ENCODE measurements at places on chromosomes 3 and 15. TPM values are rescaled to one million over a fixed set of nuclear protein-coding genes. Genes with fewer than 3 reads are reported as not detected.

GRCh38 chr15:89168316-89168833 is 53.0 kb downstream of the RLBP1 start:
- no peak for DNase-seq
- H3K36me3 ChIP-seq, result peaks cover 15% of the 10 kb centered on the region

- no peaks in the 10 kb centered on the region for H3K27me3 ChIP-seq
- H3K4me1 ChIP-seq, result peaks cover 14% of the 10 kb centered on the region
- no peak overlapping the region for H3K27ac ChIP-seq
Observed at GRCh38 chr3:99970198-99970597, 144.1 kb downstream of the FILIP1L start.

- H3K27me3 ChIP-seq, result no peaks in the 10 kb centered on the region
- H3K36me3 ChIP-seq, result no peaks in the 10 kb centered on the region
- H3K4me3 ChIP-seq, result no peak overlapping the region
- no peaks in the 10 kb centered on the region for H3K4me1 ChIP-seq
- no peak for DNase-seq
Observed at GRCh38 chr3:61237858-61238257, 13.4 kb downstream of the FHIT start.

- H3K27me3 ChIP-seq, result no peaks in the 10 kb centered on the region
- no peak overlapping the region for H3K27ac ChIP-seq
- H3K36me3 ChIP-seq, result no peaks in the 10 kb centered on the region
- peaks cover 11% of the 10 kb centered on the region for H3K4me1 ChIP-seq
Observed at GRCh38 chr15:79004336-79004735, 59.5 kb upstream of the CTSH start.

DNA sequence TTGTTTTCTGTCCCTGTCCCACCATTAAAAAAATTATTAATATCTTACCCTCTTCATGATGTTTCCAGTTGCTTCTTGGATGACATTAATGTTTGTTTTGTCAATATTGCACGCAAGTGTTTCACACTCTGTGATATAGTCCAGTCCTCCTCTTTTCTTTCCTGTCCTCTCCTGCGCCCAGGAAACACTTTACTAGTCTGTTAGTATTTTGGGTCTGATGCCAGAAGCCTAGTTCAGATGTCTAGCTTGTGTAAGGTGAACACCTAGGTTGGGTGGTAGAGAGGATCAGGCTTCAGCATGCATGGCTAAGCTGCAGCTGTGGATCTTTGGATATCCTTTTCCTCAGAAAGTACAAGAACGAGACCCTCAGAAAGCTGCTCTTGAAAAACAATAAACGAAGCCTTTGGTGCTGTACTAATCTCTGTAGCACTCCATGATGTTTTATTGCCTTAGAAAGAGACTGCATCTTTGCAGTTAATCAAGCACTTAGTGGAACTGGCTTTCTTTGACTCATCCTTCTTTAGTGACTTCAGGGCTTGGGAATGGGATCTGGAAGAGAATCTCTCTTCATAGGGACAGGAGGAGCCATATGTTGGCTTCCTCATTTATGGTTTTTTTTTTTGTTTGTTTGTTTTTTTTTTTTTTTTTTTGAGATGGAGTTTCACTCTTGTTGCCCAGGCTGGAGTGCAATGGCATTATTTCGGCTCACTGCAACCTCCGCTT is 253.4 kb downstream of the LPP start:
- no peak overlapping the region for H3K27ac ChIP-seq
- H3K4me1 ChIP-seq, result no peaks in the 10 kb centered on the region
- peaks cover 19% of the 10 kb centered on the region for H3K36me3 ChIP-seq
- no peaks in the 10 kb centered on the region for H3K27me3 ChIP-seq
- H3K4me3 ChIP-seq, result no peak overlapping the region
- no peak for DNase-seq

C3orf22 gene
- polyA plus RNA-seq, result 0.78 TPM

PLD1 gene
- 35.9 TPM for polyA plus RNA-seq

GRCh38 chr3:173463250-173463649 is 65.7 kb downstream of the NLGN1 start:
- H3K27ac ChIP-seq, result no peak overlapping the region
- H3K27me3 ChIP-seq, result no peaks in the 10 kb centered on the region
- no peaks in the 10 kb centered on the region for H3K4me1 ChIP-seq
- DNase-seq, result no peak

MYL3 gene
- polyA plus RNA-seq, result 39.3 TPM

PDCD10 gene
- 96.2 TPM for polyA plus RNA-seq

MINDY2 gene
- 3.8 TPM for polyA plus RNA-seq

- H3K27me3 ChIP-seq, result no peaks in the 10 kb centered on the region
- no peaks in the 10 kb centered on the region for H3K4me1 ChIP-seq
- no peak for DNase-seq
- no peak overlapping the region for H3K4me3 ChIP-seq
Observed at GRCh38 chr3:166104938-166105337, 267.7 kb upstream of the BCHE start.

DNA sequence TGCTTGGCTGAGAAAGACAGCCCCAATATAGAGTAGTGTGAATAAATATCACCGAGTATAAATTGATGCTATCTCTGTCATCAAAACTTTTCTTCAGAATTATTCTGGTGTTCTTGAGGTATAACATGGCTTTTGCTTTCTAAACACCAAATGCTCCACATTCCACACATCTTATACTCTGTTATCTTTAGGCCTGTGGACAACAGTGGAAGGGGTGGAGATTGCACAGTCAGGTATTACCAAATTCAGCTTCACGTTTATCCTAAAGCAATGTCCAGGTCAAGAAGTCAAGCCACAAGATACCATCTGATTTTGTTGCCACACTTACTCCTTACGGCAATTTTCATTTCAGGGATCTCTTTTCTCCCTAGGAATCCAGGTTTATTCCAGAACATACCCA is 394.8 kb downstream of the SI start:
- no peak for DNase-seq
- H3K4me1 ChIP-seq, result no peaks in the 10 kb centered on the region
- H3K27me3 ChIP-seq, result no peaks in the 10 kb centered on the region
- H3K27ac ChIP-seq, result no peak overlapping the region

GRCh38 chr3:143120716-143121240 is 1.2 kb downstream of the CHST2 start:
- peak; percentile 35 for DNase-seq
- no peaks in the 10 kb centered on the region for H3K4me1 ChIP-seq
- peak overlapping the region; percentile 64 for H3K4me3 ChIP-seq
- no peak overlapping the region for H3K27ac ChIP-seq
- H3K27me3 ChIP-seq, result no peaks in the 10 kb centered on the region

GNAT1 gene
- not detected for polyA plus RNA-seq

DNA sequence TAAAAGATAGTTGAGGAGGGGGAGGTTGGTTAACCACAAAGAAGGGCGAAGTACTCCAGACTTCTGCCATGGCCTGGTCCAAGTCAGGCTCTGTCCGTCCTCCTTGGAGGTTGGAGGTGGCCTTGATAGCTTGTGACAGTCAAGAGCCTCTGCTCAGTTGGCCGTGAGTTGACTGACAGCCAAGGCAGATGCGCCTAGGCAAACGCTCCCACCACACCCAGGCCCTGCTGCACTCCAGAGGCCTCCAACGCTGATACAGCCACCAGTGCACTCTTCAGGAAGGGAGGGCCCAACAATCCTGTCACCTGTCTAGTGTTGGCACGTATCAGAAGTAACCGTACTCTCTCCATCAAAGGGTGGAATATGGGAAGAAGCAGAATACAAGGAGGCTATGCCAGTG is 9.3 kb downstream of the RBPMS2 start:
- DNase-seq, result no peak
- peaks cover 8% of the 10 kb centered on the region for H3K4me1 ChIP-seq
- peaks cover 5% of the 10 kb centered on the region for H3K27me3 ChIP-seq
- H3K27ac ChIP-seq, result no peak overlapping the region
- no peaks in the 10 kb centered on the region for H3K36me3 ChIP-seq
- H3K4me3 ChIP-seq, result no peak overlapping the region

- DNase-seq, result no peak
- H3K27me3 ChIP-seq, result no peaks in the 10 kb centered on the region
- H3K4me3 ChIP-seq, result peak overlapping the region; percentile 70
- peak overlapping the region; percentile 78 for H3K27ac ChIP-seq
- H3K36me3 ChIP-seq, result peaks cover 9% of the 10 kb centered on the region
- H3K4me1 ChIP-seq, result peaks cover 7% of the 10 kb centered on the region
Observed at GRCh38 chr3:32685543-32686185, 676 bp downstream of the CNOT10 start.

DNA sequence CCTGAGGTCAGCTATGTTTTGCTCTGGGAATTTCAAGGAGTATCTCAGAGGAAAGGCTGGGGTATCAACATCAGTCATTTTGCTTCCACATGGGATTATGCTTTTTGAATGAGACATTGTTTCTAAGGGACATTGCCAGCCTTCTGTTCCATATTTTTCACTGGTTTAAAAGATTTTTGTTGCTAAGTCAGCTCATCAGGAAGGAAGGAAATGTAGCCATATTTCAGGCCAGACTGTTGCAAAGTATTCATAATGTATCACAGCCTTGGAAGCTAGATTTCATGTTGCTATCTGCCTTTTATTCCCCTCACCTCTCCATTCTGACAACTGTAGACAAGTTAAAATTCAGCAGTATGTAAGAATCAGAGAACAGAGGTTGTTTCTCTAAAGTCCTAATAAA is 61.0 kb upstream of the CHRM5 start:
- no peaks in the 10 kb centered on the region for H3K27me3 ChIP-seq
- no peaks in the 10 kb centered on the region for H3K4me1 ChIP-seq
- no peak overlapping the region for H3K4me3 ChIP-seq
- DNase-seq, result no peak

PATL2 gene
- 6.8 TPM for polyA plus RNA-seq

DNA sequence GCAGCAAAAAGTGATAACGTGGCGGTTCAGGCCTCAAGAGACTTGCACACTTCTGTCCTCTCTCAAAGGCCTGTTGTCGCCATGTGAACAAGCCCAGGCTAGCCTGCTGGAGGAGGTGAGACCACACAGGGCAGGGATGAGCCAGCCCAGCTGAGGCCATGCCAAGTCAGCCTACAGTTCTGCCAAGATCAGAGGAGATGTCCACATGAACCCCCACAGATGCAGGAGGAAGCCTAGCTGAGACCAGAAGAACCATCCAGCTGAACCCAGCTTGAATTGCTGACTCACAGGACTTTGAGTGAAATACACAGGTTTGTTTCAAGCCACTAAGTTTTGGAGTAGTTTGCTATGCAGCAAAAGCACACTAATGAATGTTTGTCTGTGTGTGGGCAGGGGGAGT is 50.3 kb upstream of the SEC13 start:
- H3K27ac ChIP-seq, result no peak overlapping the region
- no peak for DNase-seq
- H3K4me3 ChIP-seq, result no peak overlapping the region
- H3K36me3 ChIP-seq, result no peaks in the 10 kb centered on the region

DNA sequence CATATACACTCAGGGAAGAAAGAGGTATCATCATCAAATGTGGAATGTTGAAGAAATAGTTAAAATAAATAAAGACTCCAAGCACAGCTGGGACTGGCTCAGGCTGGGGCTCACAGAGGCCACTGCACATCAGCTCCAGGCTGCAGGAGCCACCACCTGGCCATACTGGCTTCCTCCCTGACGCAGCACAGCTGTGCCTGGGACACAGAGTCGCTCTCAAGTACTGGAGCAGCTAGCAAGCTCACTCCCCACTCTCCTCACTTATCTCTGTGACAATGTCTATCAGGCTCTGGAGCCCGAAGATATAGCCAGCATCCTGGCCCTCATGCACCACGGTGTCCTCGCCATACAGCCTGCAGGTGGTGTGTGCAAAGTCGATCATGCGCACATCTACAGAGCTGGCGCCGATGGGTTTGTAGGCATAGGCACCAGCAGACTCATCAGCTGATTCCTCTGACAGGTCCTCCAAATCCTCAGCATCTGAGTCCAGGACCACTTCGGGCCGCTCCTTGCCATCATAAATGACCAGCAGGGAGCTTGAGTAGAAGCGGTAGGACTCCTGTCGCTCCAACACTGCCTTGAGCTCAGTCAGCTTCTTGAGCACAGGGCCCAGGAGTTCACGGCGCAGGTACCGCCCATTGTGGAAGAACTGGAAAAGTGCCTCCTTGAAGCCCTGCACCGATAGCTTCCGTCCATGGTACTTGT is 2.5 kb upstream of the NCKIPSD start:
- DNase-seq, result no peak
- H3K4me1 ChIP-seq, result peaks cover 21% of the 10 kb centered on the region
- no peak overlapping the region for H3K27ac ChIP-seq
- H3K27me3 ChIP-seq, result no peaks in the 10 kb centered on the region
- peaks cover 7% of the 10 kb centered on the region for H3K36me3 ChIP-seq

DNA sequence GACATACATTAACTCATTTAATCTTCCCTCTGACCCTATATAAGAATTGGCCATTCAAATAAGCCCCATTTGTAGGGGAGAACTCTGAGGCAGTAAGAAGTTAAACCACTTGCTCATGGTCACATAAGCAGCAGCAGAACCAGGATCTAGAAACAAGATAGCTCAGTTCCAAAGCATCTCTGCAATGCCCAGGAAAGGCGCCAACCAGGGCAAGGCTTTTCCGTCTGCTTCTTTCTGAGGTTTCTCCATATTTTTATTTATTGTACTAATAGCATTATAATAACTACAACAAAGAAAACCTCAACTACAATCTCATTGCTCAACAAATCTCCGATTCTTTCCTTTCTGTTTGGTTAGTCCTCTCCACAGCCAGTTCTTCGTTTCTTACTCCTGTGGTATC is 4.3 kb upstream of the UBE2E2 start:
- no peaks in the 10 kb centered on the region for H3K36me3 ChIP-seq
- H3K27ac ChIP-seq, result no peak overlapping the region
- H3K4me3 ChIP-seq, result no peak overlapping the region
- H3K27me3 ChIP-seq, result peaks cover 19% of the 10 kb centered on the region

Measured in small intestine (tissue), 16 donors.